ENCODE measurements at places on chromosomes 12 and 14.

GRCh38 chr12:109804820-109805761, 28.1 kb downstream of the TRPV4 start:
- peak; percentile 84 for DNase-seq

DNA sequence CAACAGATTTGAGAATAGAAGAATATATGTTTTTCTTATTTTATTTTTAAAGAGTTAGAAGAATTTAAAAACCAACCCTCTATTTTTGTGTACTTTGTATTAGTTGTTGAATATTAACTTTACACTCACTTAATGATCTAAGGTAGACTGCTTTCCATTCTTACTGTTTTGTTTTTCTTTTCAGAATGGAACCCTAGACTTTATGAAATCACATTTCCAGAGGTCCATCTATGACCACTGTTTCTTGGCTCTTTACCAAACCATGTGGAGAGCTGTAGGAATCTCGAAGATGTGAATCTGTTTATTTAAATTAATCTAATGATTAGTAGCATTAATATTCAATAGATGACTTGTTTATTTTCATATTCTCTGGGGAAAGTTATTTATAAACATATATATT, 7.2 kb upstream of the PIK3C2G start:
- DNase-seq = no peak

GRCh38 chr12:123171967-123172366, 21.1 kb upstream of the PITPNM2 start:
- DNase-seq = no peak

- peak; percentile 66 for DNase-seq
Observed at GRCh38 chr12:119328111-119328510, 6.4 kb upstream of the CCDC60 start.

- no peak for DNase-seq
Observed at GRCh38 chr12:4280351-4281163, 7.0 kb downstream of the CCND2 start.
